ENCODE measurements at places on chromosomes 7 and 10.

DNA sequence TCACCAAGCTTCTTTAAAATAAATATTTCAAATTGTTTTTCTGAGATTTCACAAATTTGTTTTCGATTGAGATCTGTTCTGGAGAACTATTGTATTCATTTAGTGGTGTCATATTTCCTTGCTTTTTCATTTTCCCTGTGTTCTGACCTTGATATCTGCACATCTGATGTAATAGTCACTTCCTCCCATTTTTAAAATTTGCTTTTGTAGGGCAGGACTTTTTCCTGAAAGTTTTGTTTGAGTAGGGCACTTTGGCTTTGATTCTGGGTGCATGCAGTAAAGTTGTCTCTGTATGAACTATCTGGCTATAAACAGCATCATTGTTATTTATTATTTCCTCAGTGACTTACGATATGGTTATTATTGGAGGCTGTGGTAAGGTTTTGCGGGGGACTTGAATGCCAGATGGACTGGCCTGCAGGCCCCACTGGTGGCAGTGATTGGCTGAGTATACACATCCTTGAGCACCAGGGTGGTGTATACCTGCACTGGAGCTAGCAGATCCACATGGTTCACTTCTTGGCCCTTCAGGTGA is 83.6 kb downstream of the CSTF2T start:
- DNase-seq: peak; percentile 74

- no peak for DNase-seq
These were observed 35.6 kb upstream of the PTPRN2 start for GRCh38 chr7:158623241-158623640.

GRCh38 chr10:102813017-102813541 is 24.1 kb downstream of the CYP17A1 start:
- no peak for DNase-seq

DNA sequence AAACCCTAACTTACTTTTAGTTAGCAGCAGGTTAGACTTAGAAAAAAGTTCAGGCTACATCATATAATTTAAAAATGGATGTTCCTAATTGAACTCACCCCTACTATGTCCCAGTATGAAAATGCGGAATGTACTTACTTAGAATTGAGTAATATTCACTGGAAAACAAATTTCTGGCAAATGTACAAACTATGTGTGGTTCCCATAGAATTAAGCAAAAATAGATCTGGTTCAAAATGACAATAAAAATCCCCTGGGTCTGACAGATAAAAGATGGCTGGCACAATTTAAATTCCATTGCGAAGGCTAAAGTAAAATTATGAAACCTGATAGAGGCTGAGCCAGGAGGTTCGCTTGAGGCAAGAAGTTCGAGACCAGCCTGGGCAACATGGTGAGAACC is 42.4 kb upstream of the PRKAR2B start:
- DNase-seq: no peak

GRCh38 chr10:90887555-90887954 is 15.8 kb downstream of the RPP30 start:
- DNase-seq: no peak

DNA sequence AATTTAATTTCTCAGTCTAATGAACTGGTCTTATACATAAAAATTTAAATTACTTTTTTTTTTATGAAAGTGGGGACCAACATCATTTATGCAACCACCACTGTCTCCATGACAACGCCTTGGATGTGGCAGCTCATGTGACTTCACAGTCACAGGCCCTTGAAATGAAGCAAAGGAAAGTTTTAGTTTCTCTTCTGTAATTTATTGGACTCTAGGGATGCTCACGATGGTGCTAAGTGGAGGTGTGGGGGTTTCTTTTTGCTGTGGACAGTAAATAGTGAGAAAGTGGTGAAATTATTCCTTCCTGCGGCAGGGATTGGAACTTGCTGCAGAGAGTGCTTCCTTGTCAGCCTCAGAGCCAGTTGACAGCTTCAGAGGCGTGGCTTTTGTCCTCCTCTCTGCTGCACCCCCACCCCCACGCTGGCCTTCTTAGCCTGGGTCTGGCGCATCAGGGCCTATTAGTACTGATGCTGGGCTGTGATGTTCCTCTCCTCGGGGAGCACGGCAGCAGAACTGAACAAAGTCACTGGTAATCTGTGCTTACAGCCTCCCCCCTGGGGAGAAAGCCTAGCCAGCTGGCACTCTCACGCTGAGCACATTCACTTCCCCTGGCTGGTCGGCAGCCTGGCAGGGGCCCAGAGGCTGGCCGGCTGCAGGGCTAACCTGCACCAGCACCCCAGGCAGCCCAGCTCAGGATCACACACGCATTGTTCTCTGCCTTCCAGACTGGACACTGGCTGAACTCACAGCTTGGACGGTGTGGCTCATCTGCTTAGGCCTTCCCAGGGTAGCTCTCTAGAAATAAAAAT is 517.5 kb upstream of the GALNT17 start:
- DNase-seq: peak; percentile 51

DNA sequence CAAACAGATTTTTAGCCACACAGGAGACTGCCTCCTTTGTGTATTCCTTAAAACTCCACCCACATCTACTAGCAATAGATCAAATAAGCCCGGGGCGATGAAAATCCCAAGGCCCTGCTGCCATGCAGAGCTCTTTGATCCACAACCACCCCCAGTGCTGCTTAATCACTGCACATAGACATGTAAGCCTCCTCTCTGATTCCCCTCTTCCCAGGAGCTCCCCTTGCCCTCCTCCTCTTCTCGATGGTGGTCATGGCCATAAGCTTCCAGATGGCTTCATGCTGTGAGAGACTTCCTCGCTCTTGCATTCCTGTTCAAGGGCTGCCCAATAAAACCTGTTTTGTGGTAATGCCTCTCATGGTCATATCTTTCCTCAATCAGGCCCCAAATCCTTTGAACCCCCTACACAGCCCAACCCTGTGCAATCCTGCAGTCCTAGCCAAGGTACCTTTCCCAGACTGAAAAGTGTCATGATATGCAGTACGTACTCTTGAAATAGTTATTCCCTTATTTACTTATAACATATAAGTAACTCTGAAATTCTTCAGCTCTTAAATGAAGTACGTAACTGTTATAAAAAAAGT is 158.5 kb downstream of the CACNA2D1 start:
- DNase-seq: no peak

- no peak for DNase-seq
These were observed 224.6 kb upstream of the FERD3L start for GRCh38 chr7:19369806-19370205.

GRCh38 chr7:24834128-24834798 is 77.0 kb upstream of the GSDME start:
- DNase-seq: no peak

DNA sequence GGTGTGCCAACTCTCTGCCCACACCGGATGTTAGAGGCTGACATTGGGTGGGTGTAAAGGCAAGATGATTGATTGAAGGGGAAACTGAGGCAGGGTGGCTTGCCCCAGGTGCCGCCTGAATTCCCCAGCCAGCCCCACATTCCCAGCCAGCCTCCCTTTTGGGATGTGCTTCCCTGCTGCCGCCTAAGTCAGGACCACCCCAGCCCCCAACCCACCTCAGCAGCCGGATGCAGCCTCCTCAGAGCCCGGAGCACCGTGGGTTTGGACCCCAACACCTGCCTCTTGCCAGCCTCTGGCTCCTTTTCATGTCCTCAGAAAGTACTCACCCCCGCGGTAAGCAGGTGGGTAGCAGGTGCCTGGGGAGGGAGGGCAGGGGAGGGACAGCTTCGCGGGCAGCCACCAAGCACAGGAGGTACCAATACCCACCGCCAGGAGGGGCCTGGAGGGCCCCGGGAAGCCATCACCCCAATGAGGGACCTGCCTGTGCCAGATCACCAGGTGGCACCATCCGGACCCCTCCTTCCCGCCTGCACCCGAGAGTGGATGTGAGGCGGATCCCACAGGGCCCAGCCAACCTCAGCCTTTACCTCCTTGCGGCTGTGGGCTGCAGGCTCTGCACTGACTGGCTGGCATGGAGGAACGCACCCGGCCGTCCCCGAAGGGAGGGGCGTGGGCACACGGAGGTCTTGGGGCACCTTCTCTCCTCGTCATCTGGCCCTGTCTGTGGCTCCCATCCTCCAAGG is 60.5 kb downstream of the PWWP2B start:
- no peak for DNase-seq

DNA sequence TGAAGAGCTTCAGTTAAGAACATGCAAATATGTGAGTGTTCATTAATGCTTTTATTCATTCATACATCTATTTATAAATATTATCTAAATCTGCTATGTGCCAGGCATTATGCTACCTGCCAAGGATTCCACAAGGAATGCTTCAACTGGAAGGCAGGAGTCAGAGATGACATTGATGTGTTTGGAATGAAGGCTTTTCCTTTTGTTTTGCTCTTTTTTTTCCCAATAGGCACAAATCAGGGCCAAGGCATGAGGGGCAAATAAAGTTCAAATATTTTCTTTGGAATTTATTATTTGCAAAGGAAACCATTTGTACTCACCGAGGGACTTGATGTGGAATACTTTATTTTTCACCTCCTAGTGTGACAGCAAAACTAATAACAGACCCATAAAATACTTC is 530.3 kb downstream of the ARL4A start:
- no peak for DNase-seq

GRCh38 chr7:52685333-52685732 is 350.1 kb upstream of the POM121L12 start:
- no peak for DNase-seq

DNA sequence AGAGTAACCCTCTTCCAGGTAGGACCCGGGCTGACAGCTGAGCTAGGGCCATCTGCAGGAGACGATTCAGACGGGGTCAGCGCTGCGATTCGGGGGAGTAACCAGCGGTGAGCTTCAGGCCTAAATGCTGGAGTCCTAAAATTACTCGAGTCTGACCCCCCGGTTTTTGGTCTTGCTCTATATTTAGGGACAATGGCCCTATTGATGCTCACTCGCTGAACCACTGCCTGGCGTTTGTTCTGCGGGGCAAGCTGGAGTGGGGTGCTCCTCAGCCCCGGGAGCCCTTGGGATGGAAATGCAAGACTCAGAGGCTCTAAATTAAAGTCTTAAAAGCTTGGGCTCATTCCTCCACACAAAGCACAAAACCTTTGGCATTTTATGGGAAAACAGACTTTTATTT is 120.0 kb downstream of the PRKAG2 start:
- no peak for DNase-seq

- no peak for DNase-seq
These were observed 48.4 kb downstream of the DAGLB start for GRCh38 chr7:6399351-6399750.

DNA sequence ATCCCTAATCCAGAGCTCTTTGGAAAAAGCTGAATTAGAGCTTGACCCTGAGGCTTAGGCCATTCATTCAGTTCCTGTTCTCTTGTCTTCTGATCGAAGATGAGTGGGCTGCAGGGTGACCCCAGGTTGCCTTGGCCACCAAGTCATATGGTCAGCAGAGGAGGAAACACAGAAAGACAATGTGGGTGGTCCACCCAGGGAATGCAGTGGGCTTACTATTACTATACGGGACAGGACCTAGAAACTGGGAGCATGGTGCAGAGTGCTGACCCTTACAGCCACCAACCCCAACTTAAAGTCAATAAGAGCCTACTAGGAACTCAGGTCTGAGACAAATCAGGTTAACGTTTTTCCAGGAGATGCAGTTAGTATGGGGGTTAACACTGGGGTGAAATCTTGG is 200.5 kb downstream of the HERPUD2 start:
- no peak for DNase-seq

- no peak for DNase-seq
These were observed 18.4 kb downstream of the TMEM176A start for GRCh38 chr7:150818971-150819370.

- no peak for DNase-seq
These were observed 107.1 kb downstream of the PFKFB3 start for GRCh38 chr10:6309816-6310215.

DNA sequence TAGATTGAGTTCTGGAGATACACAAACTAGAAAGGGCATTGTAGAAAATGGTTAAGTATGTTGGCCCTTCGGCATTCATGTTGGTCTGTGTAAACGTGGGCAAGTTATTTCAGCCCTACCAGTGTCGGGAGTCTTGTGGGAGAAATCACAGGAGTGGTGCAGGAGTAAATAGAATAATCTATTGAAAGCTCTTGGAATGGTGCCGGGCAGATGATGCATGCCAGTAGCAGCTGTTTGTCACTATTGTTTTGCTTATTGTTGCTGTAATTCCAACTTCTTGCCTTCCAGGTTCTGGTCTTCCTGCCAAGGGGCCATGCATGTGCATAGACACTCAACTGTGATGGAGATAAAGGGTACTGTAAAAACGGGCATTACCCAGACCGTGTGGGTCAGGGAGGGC is 259.4 kb downstream of the CAMK1D start:
- DNase-seq: no peak

- no peak for DNase-seq
These were observed 19.0 kb downstream of the LRRC27 start for GRCh38 chr10:132350946-132351345.

DNA sequence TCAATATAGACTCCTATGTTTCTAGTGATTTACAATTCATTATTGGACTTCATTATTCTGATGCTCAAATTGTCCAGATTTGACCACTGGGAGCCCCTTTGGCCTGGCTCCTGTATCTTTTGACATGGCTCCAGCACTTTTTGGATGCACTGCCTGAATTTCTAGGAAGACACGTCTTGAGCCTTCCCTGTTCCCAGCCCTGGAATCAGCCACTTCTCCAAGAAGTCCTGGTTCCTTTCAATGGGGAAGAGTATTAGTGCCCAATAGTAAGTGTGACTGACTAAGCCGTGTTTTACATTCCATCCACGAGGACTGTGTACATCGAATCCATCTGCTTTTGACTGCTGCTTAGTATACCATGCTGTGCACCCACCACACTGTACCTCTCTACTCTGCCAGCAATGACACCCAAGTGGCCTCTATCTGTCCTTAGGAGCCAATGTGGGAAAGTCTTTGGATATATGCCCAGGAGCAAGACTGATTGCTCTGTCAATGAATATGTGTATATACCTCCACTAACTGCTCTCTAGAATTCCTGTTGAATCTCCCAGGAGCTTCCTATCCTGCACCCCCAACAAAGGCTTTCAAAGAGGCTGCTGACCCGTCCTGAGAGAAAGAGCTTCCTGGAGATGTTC is 23.2 kb upstream of the NPFFR1 start:
- DNase-seq: no peak

DNA sequence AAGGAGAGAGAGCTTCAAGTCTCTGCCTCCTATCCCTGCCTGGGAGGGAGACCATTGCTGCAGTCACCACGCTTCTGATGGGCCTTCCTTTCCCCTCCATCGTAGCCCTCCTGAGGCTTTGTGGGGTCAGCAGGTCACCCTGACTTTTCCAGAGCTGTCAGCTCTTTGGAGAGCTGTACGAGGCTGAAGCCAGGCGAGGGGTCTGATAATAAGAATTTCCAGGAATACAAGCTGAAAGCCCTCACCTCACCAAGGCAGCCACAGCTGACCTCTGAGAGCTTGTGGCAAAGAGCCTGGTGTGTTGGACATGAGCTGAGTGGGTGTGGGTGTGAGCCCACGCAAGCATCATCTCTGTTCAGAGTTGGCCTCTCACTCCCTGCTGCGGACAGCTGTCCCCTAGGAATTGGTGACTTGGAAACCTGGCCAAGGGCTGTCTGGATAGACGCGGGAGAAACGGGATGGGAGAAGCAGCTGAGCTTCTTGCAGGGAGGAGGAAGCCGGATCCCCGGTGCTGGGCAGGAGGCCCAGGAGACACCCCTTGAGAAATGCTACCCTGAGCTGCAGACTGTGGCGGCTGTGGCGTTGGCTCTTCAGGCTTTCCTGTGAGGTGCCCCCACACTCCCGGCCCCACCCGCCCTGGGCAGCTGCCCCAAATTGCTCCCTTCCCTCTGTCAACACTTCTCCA is 122.1 kb upstream of the BTBD16 start:
- no peak for DNase-seq
